Muscle of arm (tissue), 14 donors: ENCODE measurements at places on chromosomes 3 and 15.

DNA sequence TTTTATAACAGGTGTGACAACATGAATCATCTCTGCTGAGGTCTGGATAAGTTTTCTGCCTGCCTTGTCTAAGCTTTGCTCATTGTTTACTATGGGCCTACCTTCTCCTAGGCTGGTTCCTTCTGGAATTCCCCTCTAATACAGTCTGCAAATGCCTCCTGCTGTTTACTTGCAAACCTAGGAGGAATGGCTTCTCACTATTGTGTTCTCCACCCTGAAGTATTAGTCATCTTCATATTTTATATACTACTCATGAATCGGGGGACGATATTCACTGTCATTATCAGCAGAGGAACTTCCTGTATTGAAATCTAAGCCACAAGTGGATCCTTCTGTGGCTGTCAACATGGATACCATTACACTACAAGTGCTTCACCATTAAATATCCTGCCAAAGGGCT lies 154.8 kb downstream of the PLCL2 start:
- no peak for DNase-seq

GRCh38 chr3:196942915-196943277 lies 568 bp upstream of the NCBP2 start:
- DNase-seq, result no peak

- DNase-seq, result no peak
Observed at GRCh38 chr3:17456046-17456445, 286.4 kb downstream of the TBC1D5 start.

DNA sequence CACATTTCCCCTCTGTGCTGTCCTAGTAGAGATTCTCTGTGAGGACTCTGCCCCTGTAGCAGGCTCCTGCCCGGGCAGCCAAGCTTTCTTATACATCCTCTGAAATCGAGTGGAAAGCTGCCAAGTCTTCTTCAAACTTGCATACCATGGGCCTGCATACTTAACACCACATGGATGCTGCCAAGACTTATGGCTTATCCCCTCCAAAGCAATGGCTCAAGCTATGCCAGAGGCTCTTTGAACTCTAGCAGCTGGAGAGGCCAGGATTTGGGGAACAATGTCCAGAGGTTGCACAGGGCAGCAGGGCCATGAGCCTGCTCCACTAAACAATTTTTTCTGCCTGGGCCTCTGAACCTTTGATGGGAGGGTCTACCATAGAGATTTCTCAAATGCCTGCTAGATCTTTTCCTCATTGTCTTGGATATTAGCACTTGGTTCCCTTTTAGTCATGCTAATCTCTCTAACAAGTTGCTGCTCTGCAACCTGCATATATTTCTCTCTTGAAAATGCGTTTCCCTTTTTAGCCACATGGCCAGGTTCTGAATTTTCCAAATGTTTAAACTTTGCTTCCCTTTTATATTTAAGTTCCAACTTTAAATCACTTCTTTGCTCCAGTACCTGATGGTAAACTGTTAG lies 6.1 kb upstream of the PLSCR4 start:
- no peak for DNase-seq

DNA sequence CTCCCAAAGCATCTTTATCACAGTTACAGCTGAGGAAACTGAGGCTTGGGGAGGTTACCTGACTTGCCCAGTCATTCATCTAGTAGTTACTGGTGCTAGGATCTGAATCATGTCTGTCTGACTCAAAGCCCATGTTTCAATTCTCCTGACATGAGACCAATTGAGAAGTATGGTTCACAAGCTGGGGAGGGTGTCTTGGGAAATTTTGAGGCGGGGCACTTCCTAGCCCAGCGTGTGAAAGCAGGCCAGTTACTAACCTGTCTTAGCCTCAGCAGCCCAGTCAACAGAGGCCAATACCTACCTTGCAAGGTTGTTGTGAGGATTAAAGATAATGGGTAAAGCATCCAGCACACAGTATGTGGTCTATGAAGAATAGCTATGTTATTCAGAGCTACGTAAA lies 37.0 kb downstream of the CLDN18 start:
- DNase-seq, result no peak

GRCh38 chr3:168117853-168118313 lies 22.2 kb upstream of the GOLIM4 start:
- no peak for DNase-seq

GRCh38 chr3:65391068-65391467 lies 647.6 kb downstream of the MAGI1 start:
- DNase-seq, result no peak

- DNase-seq, result no peak
Observed at GRCh38 chr3:169354774-169355501, 308.6 kb downstream of the MECOM start.

DNA sequence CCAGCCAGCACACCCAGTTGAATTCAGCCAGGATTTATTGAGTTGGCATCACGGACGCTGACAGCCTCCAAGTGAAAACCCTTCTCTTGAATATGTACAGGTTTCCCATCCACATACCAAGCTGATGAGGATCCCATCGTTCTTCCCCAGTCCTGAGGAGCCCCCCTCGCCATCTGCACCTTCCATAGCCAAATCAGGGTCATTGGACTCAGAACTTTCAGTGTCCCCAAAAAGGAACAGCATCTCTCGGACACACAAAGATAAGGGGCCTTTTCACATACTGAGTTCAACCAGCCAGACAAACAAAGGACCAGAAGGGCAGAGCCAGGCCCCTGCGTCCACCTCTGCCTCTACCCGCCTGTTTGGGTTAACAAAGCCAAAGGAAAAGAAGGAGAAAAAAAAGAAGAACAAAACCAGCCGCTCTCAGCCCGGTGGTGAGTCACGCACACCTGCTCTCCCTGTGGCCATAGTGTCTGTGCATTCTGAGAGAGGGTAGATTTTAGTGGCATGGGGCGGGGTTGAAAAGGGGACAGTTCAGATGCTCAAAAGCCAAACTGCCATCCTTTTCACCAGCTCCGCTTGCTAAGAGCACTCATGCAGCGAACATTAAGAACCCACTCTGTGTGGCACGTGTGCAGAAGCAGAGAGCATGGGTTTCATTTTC lies 51.2 kb downstream of the KLHL25 start:
- no peak for DNase-seq

- peak; percentile 80 for DNase-seq
Observed at GRCh38 chr3:141412936-141413354, 44.6 kb downstream of the ZBTB38 start.

DNA sequence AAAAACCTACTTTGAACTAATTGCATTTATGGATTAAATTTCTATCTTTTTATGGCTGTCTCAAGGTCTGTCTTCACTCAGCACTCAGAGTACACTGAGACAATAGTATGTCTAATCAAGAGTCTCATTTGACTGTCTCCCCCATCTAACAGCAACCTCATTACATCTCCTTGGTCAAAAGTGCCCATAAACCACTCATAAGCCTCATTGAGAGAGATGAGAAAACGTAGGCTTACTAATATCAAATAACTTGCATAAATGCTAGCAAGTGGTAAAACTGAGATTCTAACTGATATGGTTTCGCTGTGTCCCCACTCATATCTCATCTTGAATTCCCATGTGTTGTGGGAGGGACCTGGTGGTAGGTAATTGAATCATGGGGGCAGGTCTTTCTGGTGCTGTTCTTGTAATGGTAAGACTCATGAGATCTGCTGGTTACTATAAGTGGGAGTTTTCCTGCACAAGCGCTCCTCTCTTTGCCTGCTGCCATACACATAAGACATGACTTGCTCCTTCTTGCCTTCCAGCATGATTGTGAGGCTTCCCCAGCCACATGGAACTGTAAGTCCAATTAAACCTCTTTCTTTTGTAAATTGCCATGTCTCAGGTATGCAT lies 113.9 kb downstream of the TFDP2 start:
- no peak for DNase-seq

DNA sequence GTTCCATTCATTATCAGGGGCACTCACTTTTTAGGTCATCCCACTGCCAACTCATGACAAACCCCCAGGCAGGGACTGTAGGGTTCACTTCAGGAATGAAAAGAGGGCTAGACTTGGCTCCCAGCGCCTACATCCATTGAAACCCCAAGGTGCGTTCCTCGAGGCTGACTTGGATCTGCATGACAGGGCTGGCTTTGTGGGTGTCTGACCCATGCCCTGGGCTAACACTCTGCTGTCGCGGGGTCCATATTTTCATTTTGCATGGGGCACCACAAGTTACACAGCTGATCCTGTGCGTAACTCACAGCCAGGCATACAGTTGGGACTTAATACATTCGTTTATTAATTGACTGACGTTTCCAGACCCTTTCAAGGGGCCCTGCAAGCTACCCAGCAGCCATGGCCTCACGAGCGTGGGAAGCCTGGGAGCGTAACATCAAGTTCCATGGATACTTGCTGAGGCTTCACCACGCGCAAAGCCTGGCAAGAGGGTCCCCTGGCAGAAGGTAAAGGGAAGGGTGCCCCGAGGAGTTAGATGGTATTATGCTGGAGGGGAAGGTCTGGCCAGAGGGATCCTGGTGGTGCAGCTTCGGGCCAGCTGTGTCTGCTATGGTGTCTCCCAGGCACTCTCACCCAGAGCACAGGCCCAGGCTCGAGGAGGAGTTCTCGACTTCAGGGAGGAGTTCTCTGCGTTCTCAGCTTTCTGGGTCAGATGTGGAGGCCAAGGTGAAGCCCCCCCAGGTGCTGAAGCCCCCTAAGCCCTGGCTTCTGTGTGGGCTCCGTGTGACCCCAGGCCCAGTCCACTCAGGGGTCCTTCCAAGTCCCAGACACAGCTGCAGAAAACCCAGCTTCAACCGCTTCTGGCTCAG lies 85.4 kb downstream of the ADAMTS17 start:
- no peak for DNase-seq

- no peak for DNase-seq
Observed at GRCh38 chr15:94457661-94458060, 226.3 kb downstream of the MCTP2 start.

GRCh38 chr15:64753480-64754185 lies 21.8 kb downstream of the RBPMS2 start:
- DNase-seq, result no peak

- no peak for DNase-seq
Observed at GRCh38 chr3:30474371-30474770, 132.0 kb upstream of the TGFBR2 start.

DNA sequence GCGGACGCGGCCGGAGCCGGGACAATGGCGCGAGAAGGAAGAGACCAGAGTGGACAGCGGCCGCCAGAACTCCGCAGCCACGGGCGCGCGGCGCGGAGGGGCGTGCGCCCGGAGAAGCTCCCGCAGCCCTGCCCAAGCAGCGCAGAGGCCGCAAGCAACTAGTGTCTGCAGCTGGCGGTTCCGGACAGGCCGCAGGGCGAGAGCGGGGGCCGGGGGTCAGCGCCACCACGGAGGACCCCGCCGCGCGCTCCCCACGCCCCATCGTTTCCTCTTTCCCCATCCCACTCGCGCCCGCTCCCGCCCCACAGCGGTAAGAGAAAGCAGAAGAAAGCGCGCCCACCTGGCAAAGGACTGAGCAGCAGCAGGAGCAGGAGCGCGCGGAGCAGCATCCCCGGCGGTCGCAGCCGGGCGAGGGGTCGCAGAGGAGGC lies 440 bp downstream of the PRTG start:
- DNase-seq, result peak; percentile 47

DNA sequence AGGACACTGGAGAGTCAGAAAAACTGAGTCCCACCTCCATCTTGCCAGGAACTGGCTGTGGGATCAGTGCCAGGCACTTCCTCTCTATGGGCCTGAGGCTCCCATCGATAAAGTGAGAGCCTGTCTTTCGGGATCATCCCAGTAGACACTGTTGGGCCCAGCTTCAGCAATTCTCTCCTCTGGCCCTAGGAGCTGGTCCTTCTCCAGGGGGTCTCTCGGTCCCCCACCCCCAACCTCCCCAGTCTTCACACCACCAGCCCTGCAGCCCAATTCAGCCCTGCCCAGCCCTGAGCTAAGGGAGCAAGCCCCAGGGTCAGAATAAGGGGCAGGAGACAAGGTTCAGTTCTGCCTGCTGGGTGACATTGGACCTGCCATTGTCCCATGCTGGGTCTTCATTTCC lies 4.5 kb upstream of the LCTL start:
- no peak for DNase-seq

DNA sequence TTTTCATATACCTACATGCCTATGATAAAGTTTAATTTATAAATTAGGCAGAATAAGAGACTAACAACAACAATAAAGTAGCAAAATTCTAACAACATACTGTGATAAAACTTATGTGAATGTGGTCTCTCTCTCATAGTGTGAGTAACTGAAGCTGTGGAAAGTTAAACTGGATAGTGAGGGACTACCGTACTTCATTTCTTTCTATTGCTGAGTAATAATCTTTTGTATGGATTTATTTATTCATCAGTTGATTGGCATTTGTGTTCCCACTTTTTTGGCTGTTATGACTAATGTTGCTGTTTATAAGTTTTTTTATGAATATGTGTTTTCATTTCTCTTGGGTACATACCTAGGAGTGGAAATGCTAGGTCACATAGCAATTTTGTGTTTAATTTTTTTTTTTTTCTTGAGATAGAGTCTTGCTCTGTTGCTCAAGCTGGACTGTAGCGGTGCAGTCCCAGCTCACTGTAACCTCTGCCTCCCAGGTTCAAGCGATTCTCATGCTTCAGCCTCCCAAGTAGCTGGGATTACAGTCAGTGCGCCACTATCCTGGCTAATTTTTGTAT lies 41.0 kb downstream of the RNF111 start:
- no peak for DNase-seq

- no peak for DNase-seq
Observed at GRCh38 chr3:122512284-122512683, 2.5 kb downstream of the KPNA1 start.
